HCEC 1CT (cell line): ENCODE measurements at places on chromosomes 16 and 17.

GRCh38 chr17:7611635-7612293 is 2.9 kb downstream of the FXR2 start:
- DNase-seq: no peak

GRCh38 chr16:67883872-67884261 is 818 bp upstream of the NRN1L start:
- DNase-seq: peak; percentile 30

GRCh38 chr16:25608002-25608401 is 83.8 kb upstream of the HS3ST4 start:
- no peak for DNase-seq

DNA sequence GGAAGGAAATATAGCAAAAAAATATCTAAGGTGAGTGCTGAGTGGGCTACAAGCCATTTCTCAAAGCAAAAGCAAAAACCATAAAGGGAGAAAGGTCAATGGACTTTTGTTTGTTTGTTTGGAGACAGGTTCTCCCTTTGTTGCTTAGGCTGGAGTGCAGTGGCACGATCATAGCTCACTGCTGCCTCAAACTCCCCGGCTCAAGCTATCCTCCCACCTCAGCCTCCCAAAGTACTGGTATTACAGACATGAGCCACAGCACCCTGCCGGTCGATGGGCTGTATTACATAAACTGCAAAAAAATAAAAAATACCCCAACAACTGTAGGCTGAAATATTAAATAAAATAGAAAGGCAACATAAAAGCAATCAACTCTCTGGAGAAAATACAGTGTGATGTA is 3.5 kb upstream of the RBBP6 start:
- DNase-seq: no peak

DNA sequence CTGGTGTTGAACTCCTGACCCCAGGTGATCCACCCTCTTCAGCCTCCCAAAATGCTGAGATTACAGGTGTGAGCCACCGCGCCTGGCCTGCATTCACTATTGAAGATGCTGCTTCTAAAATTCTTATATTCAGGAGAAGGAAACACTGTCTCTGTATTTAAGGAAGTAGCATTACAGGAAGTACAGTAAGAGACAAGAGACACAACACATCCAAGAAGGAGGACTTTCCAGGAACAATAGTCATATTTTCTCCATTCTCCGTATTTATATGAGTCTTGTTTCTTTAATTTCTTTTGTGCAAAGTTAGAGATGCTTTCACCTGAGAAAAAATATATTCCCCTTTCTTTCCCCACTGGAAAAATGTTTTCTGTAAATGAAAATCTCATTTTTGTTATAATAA is 18.3 kb upstream of the ABCA3 start:
- DNase-seq: no peak
